ENCODE measurements at places on chromosomes 4 and X.

DNA sequence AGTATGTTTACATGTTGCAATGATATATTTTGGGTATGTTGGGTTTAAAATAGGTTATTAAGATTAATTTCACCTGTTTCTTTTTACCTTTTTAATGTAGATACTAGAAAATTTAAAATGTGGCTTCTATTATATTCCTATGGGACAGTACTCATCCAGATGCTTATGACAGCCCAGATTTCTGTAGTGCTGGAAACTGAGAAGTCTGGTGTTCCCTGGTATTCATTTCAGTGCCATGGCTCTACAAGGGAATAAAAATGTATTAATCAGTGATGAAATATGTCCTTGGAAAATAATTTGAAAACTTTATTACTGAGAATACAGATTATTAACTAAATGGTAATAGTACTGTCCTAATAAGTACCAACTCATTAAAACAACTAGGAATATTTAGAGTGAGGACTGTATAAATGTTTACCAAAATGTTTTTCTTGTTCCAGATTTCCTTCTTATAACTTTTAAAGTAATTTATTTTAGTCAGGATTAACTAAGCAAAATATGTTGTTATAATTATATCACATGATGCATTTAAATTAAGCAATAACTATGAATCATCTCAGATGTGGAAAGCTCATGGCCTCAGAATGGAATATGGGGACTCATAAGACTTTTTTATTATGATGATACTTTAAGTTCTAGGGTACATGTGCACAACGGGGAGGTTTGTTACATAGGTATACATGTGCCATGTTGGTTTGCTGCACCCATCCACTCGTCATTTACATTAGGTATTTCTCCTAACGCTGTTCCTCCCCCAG lies 25.3 kb downstream of the ARHGAP24 start:
- no peak for DNase-seq

DNA sequence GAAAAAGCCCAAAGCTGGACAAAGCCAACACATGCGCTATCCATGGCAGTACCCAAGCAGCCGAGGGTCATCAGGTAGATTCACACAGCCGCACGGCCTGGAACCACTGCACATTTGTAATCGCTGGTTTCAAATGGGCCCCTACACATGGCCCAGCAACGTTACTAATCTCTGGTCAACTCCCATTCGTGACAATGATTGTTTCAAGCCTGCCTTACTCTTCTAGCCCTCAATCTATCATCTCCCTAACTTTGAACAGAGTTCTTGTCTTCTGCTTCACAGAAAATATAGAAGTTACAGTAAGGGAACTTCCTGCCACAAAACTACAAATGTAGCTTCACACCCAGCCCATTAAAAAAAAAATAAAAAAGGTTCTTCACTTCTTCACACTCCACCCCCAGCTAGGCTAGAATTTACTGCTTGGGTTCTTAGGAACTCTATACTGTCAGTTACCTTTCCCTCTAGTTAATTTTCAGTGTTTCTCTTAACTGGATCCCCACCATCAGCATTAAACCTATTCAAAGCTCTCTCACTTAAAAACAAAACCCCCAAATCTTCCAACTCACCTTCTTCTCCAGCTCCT lies 24.2 kb downstream of the CASP3 start:
- DNase-seq = no peak

GRCh38 chr4:37780444-37781130 lies 45.9 kb upstream of the PGM2 start:
- DNase-seq = no peak

GRCh38 chrX:43976205-43976604 lies 3.0 kb upstream of the NDP start:
- no peak for DNase-seq

- DNase-seq = no peak
Measured at GRCh38 chr4:77124576-77124975, 32.4 kb upstream of the CCNG2 start.

All from activated T-cell treated with anti-CD3 and anti-CD28 coated beads, Interleukin-2, amount 50 U/mL, for 48 hours (primary cell).